Esophagus squamous epithelium (tissue), 5 donors: ENCODE measurements at places on chromosomes 11 and 22. TPM values are rescaled to one million over a fixed set of nuclear protein-coding genes. Genes with fewer than 3 reads are reported as not detected.

- no peaks in the 10 kb centered on the region for H3K27me3 ChIP-seq
- H3K36me3 ChIP-seq: no peaks in the 10 kb centered on the region
- DNase-seq: no peak
- no peak overlapping the region for H3K4me3 ChIP-seq
- H3K4me1 ChIP-seq: peaks cover 7% of the 10 kb centered on the region
Measured at GRCh38 chr11:85848556-85848955, 6.6 kb upstream of the CCDC83 start.

- no peaks in the 10 kb centered on the region for H3K27me3 ChIP-seq
- no peaks in the 10 kb centered on the region for H3K36me3 ChIP-seq
- H3K27ac ChIP-seq: no peak overlapping the region
- no peak for DNase-seq
- no peak overlapping the region for H3K4me3 ChIP-seq
- H3K4me1 ChIP-seq: no peaks in the 10 kb centered on the region
Measured at GRCh38 chr11:6664551-6664950, 8.9 kb upstream of the DCHS1 start.

DNA sequence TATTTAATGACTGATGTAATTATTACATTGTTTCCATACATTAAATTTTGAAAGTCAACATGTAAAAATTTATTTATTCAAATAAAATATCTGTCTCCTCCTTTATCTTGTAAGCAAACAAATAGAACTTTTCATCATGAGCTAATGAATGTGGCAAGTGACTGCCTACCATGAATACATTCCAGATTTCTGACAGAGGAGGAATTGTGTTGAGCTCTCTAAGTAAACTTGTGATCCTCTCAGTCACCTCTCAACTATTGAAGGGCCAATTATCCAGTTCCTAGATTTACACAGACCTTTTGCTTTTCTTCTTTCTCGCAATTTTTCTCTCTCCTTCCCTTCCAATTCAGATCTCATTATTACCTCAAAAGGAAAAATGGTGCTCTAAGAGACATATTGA is 21.5 kb downstream of the PRRG4 start:
- H3K4me3 ChIP-seq: no peak overlapping the region
- H3K4me1 ChIP-seq: peaks cover 8% of the 10 kb centered on the region
- no peaks in the 10 kb centered on the region for H3K27me3 ChIP-seq
- no peak overlapping the region for H3K27ac ChIP-seq

GRCh38 chr11:73338279-73338678 is 30.2 kb downstream of the ARHGEF17 start:
- H3K36me3 ChIP-seq: no peaks in the 10 kb centered on the region
- no peak overlapping the region for H3K27ac ChIP-seq
- H3K4me1 ChIP-seq: peaks cover 77% of the 10 kb centered on the region
- no peak overlapping the region for H3K4me3 ChIP-seq

GRCh38 chr11:73968356-73968966 is 14.2 kb downstream of the UCP2 start:
- no peaks in the 10 kb centered on the region for H3K27me3 ChIP-seq
- H3K4me1 ChIP-seq: peaks cover 8% of the 10 kb centered on the region
- H3K27ac ChIP-seq: no peak overlapping the region

DNA sequence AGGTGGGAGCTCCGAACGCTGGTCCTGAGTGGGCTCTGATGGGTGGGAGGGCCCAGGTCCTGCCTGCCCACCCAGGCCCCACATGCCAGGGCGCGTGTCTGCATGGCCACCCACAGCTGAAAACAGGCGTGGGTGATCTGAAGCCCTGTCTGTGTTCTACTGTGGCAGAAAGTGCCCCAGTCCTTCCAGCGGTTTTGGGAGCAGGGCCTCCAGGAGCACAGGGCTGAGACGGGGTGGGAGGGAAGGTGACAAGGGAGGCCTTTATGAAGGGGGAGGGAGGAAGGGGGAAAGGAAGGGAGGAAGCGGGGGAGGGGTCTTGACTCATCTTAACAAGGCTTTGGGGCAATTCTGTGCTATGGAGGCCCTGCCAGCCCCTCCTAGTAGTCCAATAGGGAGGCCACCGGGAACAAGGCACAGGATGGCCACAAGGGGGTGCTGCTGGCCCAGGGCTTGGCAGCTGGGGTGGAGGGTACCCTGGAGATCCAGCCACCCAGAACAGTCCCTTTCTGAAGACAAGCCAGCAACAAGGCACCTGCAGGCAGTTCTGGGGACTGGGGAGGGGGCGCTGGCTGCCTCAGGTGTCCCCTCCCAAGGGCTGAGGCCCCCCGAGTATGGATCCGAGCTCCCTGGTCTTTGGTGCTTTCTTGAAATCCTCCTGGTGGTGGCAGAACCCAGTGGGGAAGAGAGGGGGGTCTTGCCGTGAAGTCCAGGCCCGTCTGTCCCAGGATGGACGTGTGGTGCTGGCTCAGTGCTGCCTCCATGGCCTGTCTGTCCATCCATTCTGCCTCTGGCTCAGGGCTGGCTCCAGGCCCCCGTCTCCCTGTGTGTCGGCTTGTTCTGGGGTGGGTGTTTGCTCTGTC is 6.3 kb upstream of the FADS3 start:
- H3K36me3 ChIP-seq: no peaks in the 10 kb centered on the region
- H3K4me1 ChIP-seq: peaks cover 21% of the 10 kb centered on the region
- peaks cover 4% of the 10 kb centered on the region for H3K27me3 ChIP-seq
- H3K27ac ChIP-seq: no peak overlapping the region
- no peak for DNase-seq

- no peak overlapping the region for H3K4me3 ChIP-seq
- H3K27me3 ChIP-seq: no peaks in the 10 kb centered on the region
- H3K36me3 ChIP-seq: no peaks in the 10 kb centered on the region
- H3K4me1 ChIP-seq: peaks cover 54% of the 10 kb centered on the region
- no peak for DNase-seq
Measured at GRCh38 chr22:23177197-23177596, 3.1 kb upstream of the BCR start.

GRCh38 chr11:64784813-64785581 is 6.7 kb upstream of the SF1 start:
- peaks cover 7% of the 10 kb centered on the region for H3K4me1 ChIP-seq
- no peak for DNase-seq
- no peak overlapping the region for H3K27ac ChIP-seq
- no peak overlapping the region for H3K4me3 ChIP-seq
- peaks cover 11% of the 10 kb centered on the region for H3K36me3 ChIP-seq

DNA sequence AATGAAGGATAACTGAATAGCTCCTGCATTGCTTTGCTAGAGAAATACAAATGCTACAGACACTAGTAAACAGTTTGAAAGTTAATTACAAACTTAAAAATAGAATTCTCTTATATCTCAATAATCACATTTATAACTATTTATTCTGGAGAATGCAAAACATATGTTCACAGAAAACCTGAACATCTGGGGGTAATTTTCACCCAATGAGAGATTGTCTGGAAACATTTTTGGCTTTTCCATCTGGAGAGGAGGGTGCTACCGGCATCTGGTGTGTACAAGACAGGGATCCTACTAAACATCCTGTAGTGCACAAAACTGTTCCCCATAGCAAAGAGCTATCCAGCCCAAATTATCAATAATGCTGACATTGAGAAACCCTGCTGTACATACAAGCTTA is 378.4 kb upstream of the CHORDC1 start:
- H3K27me3 ChIP-seq: no peaks in the 10 kb centered on the region
- H3K4me1 ChIP-seq: no peaks in the 10 kb centered on the region
- no peak overlapping the region for H3K4me3 ChIP-seq
- no peak overlapping the region for H3K27ac ChIP-seq

MS4A15 gene
- not detected for total RNA-seq

DENND6B gene
- 0.88 TPM for total RNA-seq

NXPE4 gene
- total RNA-seq: not detected
